SIG-M5 (cell line): ENCODE measurements at places on chromosomes 7 and 10.

DNA sequence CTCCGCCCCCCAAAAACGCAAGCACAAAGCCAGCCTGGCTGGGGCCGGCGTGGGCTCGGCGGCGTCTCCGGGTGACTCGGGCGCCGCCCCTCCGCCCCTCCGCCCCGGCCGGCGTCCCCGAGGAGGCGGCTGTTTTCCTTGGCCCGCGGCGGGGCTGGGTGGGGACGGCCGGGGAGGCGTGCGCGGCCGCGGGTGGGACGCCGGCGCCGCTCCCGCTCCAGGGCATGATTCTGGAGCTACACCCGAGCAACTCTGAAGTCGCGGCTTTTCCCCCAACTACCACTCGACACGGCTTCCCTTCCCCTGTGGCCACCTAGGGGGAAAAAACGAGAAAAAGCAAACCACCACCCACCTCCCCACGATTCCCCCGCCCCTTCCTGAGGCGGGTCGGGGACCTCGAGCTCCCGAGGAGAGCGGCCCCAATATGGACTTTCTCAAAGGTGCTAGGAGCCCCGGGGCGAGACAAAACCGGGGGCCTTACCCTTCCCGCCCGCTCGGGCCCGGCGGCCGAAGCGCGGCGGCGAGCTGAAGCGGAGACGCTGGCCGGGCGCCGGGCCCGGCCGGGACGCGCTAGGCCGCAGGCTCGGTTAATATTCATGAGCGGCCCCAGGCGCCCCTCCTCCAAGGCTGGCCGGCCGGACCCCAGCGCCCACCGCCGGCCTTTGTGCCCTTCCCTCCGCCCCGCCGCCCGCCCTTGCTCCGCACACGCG lies 856 bp downstream of the ARHGAP21 start:
- DNase-seq: no peak

DNA sequence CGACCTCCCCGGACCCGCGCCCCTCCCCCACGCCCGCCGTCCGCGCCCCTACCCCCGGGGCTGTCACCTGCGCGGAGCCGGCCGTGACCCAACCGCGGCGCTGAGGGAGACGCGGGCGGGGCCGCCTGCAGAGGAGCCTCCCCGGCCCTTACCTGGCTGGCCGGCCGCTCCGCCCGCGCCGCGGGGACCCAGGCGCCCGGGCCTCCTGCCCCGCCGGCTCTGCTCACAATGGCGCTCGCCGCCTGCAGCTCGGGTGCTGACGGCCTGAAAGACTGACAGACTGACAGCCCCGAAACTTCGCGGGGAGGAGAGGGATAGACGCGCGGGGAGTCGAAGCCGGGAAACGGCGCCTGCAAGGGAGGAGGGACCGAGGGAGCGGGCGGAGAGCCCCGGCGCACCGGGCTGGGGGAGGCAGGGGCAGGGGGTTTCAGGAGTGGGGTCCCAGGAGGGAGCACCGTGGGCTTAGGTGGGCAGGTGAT lies 393 bp downstream of the ZNF467 start:
- DNase-seq: no peak

DNA sequence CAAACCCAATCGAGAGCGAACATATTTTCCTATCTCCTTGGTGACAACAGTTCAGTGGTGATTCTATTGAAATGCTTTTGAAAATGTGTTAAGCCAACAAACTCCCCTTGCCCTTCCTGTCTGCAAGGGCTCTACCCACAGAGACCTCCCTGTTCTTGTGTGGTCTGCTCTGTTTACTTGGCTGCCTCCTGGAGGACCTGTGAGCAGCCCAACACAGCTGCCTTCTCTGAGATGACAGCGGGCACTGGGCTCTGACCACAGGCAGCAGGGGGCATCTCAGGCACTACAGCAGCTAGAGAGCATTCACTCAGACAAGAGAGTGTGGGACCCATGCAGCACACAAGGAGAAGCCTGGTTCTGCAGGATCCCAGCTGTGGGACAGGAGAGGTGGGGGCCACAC lies 416.4 kb downstream of the TCERG1L start:
- DNase-seq: no peak

- DNase-seq: no peak
Measured at GRCh38 chr7:32259931-32260596, 189.9 kb upstream of the PDE1C start.

GRCh38 chr7:29812185-29812876 lies 6.0 kb downstream of the WIPF3 start:
- DNase-seq: no peak

GRCh38 chr7:68258609-68259008 lies 1262.0 kb downstream of the TYW1 start:
- DNase-seq: no peak

DNA sequence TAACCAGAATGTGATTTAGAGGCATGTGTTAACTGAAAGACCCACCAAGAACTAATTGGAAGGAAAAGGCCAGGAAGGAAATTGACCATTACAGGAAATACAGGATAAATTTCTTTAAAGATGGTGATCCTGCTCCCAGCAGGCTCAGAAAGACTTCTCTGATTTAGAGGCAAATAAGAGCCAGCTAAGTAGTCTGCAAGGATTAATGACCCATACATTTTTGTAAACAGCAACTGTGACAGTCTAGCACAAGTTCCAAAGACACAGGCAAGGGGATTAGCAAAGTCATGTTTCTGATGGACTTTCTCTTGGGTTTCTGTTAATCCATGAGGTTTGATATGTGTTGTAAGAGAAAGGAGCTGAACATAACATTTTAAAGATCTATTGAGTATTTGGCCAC lies 425.0 kb downstream of the HTR7 start:
- no peak for DNase-seq

DNA sequence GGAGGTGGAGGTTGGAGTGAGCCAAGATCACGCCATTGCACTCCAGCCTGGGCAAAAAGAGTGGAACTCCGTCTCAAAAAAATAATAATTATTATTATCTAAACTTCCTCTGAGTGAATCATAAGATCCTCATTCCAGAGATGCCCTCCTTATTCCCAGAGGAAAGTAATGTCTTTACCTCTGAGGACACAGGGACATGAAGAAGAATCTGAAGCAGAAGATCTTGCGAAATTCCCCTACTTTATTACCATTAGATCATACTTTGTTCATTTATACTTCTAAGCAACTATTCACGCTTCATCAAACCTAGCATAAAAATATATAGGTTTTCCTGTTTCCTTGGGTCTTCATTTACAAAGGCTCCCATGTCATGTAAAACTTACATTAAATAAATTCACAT lies 143.1 kb downstream of the ETV1 start:
- no peak for DNase-seq

GRCh38 chr7:90173127-90173844 lies 19.0 kb downstream of the STEAP1 start:
- no peak for DNase-seq

- no peak for DNase-seq
Measured at GRCh38 chr7:108079648-108080591, 50.2 kb downstream of the LAMB4 start.
